Muscle of arm (tissue), 14 donors: ENCODE measurements at places on chromosomes 12 and 14. TPM values are rescaled to one million over a fixed set of nuclear protein-coding genes. Genes with fewer than 3 reads are reported as not detected.

HPD gene
- not detected for polyA plus RNA-seq

DNA sequence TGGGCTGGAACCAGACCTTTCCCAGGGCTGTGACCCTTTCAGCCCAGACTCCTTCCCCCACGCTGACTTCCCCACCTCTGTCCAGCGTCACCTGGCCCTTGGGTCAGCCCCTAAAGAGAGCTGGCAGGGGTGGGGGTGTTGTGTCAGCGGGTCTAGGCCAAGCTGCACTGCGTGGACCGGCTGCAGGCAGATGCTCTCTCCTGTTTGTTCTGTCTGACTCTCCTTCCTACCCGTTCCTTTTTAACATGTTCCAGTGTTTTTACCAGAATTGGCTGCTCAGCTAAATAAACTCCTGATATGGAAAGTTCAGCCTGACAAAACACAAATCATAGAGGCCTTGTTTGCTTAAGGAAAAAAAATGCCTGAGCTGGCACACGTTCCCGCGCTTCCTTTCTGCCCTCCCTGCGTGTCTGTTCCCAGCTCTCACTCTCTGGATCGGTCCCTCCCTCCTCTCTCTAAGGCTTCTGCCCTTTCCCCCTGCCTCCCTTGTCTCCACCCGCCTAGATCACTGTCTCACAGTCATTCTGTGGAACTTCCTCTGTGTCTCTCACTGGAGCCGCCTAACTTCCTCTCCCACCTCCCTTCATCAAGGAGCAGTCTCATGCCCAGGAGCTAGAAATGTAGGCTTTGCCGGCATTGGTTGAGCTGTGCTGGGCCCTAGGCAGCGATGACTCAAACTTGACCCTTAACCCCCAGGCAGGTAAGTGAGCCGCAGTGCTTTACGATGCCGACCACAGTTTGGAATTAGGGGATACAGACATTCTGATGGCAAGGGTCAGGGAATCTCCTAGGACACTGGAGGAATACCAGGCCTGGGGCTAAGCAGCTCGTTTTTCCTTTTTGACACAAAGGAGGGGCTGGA lies 15.5 kb upstream of the MLXIP start:
- peak; percentile 45 for DNase-seq

DNA sequence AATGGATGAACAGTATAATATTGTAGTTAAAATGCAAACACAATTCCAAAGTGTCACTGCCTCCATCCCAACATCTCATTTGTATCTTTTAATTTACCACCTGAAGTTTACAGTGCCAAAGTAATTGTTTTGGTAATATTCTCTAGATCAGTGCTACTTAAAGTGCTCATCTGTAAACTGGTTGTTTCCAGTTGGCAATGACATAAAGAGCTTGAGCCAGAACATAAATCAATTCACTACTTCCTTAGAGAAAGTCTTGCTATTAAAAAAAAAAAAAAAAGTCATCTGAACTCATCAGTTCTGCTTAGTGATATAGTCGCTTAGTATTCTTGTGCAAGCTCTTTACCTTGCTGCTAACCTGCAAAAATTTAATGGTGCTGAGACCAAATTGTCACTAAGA lies 16.4 kb downstream of the PLCZ1 start:
- DNase-seq, result no peak

DNA sequence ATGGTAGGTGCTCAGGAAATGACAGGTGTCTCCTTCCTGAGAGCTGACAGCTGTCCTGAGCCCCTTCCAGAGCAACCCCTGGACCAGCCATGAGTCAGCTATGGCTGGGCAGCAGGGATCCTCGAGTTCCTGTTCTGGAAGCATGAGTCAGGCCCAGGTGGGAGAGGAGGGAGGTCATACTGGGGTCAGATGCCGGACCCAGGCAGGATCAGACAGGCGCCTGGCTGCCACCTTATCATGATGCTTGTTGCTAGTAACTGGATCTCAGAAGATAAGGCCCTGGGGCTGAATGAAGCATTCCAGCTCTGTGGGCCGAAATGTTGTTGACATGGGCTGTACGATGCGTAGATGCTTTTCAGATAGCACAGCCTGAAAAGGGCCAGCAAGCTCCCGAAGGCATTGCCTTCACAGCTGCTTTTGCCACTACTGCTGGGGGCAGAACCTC lies 17.4 kb upstream of the KRT7 start:
- no peak for DNase-seq
